Globus pallidus (tissue), 1 donor: ENCODE measurements at places on chromosomes 5 and 9.

GRCh38 chr9:14433351-14434157 lies 119.6 kb upstream of the NFIB start:
- DNase-seq = peak; percentile 83

- DNase-seq = no peak
Measured at GRCh38 chr5:120372899-120373298, 91.2 kb upstream of the PRR16 start.

GRCh38 chr5:150758203-150758530 lies 650 bp downstream of the DCTN4 start:
- no peak for DNase-seq

DNA sequence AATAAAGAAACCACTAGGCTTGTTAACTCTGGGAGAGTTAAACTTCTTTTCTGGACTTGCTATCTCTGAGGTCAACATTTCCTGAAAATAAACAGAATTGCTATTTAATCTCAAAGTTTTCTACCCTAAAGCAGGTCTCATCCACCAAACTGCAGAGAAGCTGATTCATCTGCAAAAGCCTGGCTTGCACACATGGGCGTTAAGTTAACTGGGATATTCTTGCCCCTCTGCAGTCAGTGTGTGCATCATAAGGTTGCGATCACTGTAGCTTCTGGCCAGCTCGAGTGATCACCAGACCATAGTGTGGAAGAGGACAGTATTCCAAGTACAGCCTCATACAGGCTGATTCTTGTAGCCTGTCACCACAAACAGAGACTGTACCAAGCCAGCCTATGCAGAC lies 99.2 kb downstream of the SPOCK1 start:
- no peak for DNase-seq

GRCh38 chr9:98241357-98242300 lies 13.8 kb downstream of the TBC1D2 start:
- DNase-seq = no peak

DNA sequence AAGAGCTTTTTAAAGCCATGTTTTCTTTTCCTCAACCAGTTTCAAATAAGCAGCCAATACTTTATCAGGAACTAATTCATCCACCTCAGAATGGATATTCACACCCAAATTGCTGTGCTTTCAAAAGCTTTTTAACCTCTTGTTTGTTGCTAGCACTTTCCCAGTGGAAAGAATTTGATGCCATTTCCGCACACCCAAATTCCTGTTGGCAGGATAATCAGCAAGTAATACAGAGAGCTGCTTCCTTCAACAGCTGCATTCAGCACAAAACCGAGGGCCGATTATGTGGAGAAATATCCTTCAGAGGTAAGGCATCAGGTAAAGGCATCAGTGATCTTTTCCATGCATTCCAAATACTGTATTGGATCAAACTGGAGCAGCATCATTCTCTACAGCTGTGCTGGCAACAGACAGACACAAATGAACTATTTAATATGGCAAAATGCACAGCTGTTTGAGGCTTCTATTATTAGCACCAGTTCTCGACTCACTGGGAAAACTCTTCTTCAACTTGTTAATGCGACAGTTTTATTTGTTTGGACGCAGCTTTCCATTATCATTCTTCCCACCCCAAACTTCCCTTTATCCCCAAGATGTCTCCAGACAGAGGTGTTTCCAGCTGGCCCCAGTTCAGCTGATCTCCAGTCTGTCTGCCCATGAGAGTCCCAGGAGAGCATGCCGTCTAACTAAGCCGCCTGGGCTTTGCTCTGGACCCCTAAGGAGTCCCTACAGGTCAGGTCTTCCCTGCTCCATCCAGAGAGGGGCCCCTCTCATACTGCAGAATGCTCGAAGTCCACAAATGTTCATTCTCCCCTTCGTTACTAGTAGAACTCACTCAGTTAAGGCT lies 22.2 kb upstream of the MGAT1 start:
- no peak for DNase-seq

- DNase-seq = no peak
Measured at GRCh38 chr9:107883496-107884124, 394.0 kb upstream of the KLF4 start.

DNA sequence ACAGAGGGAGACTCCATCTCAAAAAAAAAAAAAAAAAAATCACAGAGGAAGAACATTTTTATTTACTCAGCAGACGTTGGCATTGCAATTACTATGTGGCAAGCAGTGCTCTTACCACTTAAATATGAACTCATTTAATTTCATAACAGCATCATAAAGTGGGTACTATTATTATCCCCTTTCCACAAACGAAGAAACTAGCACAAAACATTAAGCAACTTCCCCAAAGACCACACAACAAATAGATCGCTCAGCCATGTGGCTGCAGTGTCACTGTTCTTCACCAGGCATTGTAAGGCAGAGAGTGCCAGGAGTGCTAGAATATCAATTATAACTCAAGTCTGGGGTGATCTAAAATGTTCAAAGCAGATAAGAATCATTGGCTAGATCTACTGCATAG lies 69.8 kb upstream of the PLPP6 start:
- DNase-seq = no peak

GRCh38 chr9:2066312-2067273 lies 51.4 kb downstream of the SMARCA2 start:
- DNase-seq = peak; percentile 20

DNA sequence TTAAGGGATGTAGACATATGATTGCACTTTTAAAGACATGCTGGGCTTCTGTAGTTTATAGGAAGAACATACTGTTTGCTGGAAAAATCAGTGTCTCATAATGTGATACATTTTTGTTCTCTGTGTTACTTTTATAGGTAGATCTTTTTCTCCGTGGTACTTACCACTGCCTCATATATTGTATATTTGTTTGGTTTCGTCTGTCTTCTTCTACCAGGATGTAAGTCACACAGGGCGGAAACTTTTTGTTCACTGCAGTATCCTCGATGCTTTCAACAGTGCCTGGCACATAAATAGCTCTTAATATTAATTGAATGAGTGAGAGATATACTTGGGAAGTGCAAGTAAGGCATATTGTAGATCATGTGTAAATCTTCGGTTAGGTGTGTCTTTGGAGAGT lies 135.4 kb downstream of the GDNF start:
- no peak for DNase-seq

GRCh38 chr5:170638454-170639220 lies 134.8 kb downstream of the KCNIP1 start:
- DNase-seq = no peak

DNA sequence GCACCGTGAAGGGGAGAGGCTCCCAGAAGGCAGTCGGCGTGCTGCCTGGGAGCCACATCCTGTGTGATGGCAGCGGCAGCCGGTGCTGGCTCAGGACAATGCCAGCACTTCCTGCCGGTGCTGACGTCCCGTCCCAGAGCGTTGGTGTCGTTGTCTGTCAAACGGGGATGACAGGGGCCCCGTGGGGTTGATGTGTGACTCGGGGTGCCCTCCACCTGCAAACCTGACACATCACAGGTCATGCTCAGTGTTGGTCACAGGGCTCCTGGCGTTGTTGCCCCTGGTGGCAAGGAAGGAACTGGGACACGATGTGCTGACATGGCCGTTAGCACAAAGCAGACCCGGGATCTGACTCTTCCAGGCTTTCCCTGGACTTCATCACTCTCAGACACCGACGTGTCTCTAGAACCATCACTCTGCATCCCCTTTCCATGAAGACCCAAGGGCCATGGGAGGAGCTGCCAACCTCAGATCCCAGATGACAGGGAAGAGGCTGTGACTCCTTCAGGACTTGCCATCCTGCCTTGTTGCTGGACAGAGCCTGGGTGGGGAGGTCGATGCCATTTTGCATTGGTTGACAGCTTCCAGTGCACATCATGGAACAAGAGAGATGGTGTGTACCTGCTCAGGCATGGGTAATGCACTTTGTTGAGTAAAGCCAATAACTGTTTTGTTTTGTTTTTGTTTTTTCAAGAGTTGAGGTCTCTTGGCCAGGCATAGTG lies 21.5 kb downstream of the PLPP7 start:
- no peak for DNase-seq

- no peak for DNase-seq
Measured at GRCh38 chr9:75168270-75169178, 80.2 kb downstream of the OSTF1 start.

- DNase-seq = no peak
Measured at GRCh38 chr9:91285729-91286353, 75.9 kb downstream of the AUH start.

- no peak for DNase-seq
Measured at GRCh38 chr9:122477346-122477745, 380 bp downstream of the OR1J1 start.

DNA sequence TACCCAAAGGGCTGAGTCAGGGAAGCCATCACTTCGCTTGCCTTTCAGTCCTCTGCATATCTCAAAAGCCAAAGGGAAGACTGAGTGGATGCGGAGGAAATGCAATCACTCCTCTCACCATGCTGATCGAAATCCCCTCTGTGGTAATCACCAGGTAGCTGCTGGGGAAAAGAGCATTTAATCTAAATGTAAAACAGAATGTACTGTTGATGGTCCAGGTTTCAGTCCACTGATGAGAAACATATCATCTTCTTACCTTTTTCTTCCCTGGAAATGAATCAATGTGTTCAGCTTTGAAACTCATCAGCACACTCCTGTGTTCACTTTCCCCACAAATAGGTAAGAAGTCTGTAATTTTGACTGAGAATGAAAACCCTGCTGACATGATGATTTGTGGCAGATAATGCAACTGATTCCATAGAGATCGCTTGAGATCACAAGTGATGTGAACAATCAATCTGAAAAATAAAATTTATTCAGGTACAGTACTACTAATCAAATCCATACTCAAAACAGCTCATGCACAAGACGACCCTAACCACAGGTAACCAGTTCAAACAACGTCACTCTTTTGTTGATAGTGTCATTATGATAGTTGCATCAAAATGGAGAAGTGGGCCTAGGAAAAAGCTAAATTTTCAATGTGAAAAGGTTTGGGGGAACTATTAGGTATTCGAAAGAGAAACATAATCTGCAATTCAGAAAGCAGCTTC lies 454.0 kb upstream of the RGMB start:
- DNase-seq = no peak

DNA sequence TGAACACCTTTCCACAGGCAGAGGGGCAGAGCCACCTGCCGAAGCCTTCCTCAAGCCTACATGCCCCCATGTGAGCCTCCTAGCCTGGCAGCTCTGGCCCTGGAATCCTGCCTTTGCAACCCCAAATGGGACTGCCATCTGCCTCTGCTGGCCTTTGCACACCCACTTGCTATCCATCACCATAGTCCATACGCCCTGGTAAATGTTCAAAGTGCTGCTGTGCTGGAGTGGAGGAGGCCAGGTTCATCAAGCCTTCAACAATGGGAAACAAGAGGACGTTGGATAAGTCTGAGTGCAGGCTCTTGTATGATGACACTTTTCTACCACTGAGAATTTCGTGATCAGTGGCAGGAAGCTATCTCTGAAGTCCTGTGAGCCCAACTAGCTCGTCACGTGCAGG lies 159.8 kb downstream of the MED10 start:
- DNase-seq = no peak

- no peak for DNase-seq
Measured at GRCh38 chr9:11743356-11743755, 949.8 kb upstream of the TYRP1 start.

DNA sequence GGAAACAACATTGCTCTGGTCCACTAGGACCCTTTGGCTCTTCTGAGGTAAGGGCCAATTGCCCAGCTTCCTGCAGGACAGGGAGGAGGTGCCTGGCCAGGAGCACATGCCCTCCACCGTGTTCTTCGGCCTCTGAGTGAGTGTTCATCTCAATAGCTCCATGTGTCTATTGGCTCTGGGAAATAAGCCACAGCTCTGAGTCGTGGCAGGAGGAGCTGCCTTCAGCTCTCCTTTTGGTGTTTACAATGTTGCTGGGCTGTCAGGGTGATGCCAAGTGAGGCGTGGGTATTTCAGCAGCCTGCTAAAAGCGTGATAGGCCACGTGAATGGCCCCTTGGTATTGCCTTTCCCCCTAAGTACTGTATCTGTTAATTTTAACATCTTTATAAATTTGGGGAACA lies 26.6 kb downstream of the GADD45G start:
- DNase-seq = peak; percentile 37

DNA sequence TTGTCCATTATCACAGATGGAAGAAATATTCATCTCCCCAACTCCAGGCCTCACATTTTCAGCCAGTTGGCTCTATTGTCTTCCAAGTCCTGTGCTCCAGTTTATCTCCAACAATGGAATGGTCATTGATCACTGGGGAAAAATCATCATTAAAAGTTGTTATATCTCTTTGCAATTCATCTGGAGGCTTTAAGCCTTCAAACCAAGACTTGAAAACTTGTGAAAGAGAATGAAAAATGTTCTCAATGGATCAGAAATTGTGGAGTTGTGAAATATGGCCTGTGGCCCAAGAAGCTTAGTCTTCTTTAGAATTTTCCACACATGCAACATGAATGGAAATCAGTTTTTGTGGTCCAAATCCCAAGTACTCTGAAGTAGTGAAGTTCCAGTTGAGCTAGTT lies 569.6 kb downstream of the EBF1 start:
- no peak for DNase-seq

GRCh38 chr9:81591791-81592190 lies 97.6 kb downstream of the TLE1 start:
- no peak for DNase-seq

- DNase-seq = no peak
Measured at GRCh38 chr9:131046093-131046380, 37.1 kb downstream of the LAMC3 start.

DNA sequence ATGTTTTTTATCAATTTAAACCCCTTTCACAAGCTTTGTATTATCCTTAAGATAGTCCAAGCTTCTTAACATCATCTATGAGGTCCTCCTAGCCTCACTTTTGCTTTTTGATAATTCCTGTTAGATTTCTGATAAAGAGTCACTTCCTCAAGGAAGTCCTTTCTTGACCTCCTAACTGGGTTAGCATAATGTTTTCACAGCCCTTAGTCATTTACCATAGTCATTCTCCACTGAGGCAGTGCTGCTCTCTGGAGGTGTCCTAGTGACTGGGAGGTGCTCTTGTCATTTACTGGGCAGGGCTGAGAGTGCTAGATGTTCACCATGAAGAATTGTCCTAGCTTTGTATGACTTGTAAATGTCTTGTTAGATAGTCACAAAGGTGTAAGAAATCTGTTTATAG lies 26.4 kb downstream of the TNPO1 start:
- DNase-seq = no peak

- no peak for DNase-seq
Measured at GRCh38 chr5:74212336-74212735, 428.2 kb downstream of the ENC1 start.

- no peak for DNase-seq
Measured at GRCh38 chr9:3329361-3329760, 196.4 kb downstream of the RFX3 start.

DNA sequence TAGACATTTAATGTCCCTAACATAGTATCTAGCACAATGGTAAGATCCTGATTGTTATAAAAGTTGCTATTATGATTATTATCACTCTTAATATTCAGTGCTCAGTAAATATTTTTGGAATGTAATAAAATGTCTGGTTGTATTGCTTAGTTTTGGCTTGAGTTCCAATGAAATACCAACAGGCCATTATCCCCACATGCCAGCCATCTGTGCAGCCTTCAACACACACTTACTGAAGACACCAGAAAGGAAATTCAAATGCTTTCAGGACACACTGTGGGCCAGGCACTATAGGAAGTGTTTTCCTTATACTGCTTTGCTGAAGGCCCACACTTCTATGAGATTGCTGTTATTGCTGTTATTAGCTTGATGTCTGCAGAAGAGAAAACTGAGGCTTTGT lies 157.5 kb downstream of the TRIM32 start:
- no peak for DNase-seq
